Stimulated activated CD8-positive, alpha-beta memory T cell treated with anti-CD3 and anti-CD28 coated beads, Interleukin-7, amount 100 ng/mL, for 48 hours (primary cell): ENCODE measurements at places on chromosomes 5 and 9.

GRCh38 chr5:120327180-120327579, 136.9 kb upstream of the PRR16 start:
- DNase-seq: no peak

GRCh38 chr5:59241119-59241518, 652.4 kb downstream of the PDE4D start:
- no peak for DNase-seq

DNA sequence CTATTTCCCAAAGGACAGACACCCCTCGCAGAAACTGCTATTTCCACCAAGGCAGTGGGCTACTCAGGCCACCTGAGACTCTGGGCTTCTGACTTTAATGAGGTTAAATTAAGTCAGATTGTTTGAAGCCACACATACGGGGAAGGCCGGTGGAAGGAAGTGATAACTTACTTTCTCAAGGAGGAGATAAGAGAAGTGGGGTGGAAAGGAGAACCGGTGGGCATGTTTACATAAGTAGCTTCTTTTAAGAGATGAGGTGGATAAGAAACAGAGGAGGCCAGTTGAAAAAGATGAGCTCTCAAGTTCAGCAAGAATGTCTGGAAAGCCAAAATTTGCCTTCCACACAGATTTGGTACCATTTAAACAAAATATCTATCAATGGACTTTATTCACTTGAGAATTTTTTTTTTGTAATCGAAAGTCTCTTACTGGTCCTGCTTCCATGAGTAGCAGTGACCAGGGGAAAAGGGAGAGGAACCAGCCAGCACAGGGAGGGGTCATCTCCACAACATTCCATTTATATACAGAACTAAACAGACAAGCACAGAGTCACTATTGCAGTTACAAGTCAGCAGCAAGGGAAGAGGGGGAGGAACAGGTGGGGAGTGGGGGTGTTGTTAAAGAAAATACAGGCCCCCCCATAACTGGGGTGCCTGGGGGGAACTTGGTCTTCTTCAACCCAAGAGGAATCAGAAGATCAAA, 20.0 kb downstream of the CCDC125 start:
- DNase-seq: no peak

DNA sequence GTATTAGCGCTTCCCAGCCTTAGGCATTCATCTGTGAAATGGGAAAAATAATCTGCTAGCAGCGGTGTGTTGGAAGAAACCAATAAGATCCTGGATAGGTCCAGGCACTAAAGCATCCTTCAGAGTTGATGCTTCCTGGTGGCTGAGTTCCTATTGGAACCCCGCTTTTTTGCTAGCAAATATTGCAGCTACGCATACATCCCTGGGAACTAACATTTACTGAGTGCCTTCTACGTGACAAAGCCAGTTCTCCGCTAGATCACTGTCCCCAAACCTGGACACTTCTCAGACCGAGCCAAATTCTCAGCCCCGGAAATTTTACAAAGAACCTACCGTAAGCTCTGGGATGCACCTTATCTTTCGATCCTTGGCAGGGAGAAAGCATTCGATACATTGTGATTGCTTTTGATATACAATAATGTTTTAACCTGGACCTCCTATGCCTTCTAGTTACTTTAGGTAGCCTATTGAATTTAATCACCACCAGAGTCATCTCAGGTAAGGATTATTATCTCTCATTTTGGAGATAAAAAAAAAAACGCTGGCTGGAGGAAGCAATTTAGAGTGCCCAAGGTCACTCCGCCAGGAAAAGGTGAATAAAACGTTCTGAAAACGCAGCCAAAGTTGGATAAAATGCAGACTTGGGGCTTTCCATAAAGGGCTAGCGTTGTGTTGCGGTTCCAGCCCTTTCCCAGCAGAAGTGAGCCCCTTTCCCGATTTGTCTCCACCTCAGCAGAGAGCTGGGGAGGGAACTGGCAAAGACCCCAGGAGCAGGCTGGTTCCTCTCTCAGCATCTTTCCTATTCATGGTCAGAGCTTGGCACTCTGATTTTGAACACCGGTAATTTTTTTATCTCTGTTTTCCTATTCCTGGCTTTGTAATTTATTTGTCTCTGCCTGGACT, 2.6 kb upstream of the MSX2 start:
- no peak for DNase-seq

GRCh38 chr5:116237917-116238500, 153.2 kb downstream of the COMMD10 start:
- no peak for DNase-seq
